ENCODE measurements at places on chromosomes 1 and 21.
A peak's percentile ranks its signal among the peaks of the same experiment; 100 is the strongest.

- DNase-seq, result peak; percentile 25
These were observed 32.3 kb downstream of the CD58 start for GRCh38 chr1:116538544-116538943.

DNA sequence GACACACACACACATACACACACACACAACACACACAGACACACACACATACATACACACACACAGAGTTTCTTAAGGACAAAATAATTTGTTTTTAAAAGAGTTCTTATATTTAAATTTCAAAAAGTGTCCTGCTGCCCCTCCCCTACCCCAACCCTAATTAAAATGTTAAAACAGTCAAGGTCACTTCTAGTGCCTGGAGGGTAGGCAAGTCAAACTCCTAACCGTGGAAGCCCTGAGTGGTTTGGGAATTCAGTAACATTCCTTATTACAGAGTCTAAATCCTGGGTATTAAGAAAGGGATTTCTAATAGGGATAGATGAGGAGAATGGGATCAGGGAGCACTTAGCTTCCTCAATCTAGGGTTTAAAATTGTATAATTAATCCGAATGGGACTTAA is 403.6 kb upstream of the NFIA start:
- no peak for DNase-seq

- DNase-seq, result peak; percentile 30
These were observed 61.5 kb downstream of the CD58 start for GRCh38 chr1:116508984-116509980.

- no peak for DNase-seq
These were observed 32.5 kb upstream of the SLC44A5 start for GRCh38 chr1:75643460-75643859.

GRCh38 chr1:200139661-200140250 is 112.2 kb downstream of the NR5A2 start:
- no peak for DNase-seq

DNA sequence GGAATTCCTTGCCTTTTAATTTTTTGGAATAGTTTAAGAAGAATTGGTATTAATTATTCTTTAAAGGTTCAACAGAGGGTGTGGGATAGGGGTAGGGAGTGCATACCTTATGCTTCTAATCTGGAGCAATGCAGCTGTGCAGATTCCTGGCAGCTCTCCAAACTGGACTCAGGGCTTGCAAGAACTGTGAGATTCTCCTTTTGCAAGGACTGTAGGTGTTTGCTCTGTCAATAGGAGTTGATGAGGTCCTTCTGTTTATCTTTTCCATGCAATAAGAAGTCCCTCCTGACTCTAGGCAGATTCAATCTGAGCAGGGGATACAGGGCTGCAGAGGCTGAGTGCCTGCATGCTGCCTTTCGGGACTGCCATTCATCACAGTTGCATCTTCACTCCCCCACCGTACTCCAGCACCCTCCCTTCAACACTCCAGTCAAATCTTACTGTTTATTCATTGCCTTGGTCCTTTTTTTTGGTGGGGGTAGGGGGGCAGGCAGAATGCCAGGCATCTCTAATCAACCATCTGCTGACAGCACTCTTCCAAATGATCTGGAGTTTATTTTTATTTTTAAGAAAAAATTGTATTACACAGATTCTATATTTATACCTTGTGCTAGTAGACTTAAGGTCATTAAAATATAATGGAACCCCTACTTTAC is 122.3 kb downstream of the DISC1 start:
- DNase-seq, result no peak

DNA sequence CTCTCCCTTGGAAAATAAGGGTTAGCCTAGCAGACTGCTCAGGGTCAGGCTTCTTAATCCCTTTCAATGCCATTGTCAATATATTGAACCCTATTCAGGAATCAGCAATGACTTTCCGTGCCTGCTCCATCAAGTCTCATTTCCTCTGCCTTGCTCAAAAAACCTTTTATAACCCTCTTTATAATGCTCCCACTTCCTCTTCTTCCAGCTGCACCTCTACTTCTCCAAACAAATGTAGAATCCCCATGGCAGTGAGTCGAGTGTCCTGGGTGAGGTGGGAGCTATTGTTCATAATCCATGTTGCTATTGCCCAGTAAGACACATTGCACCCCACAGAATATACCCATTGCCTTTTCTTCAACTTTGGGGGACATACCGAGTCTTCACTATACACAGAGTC is 58.6 kb downstream of the OLIG1 start:
- DNase-seq, result no peak

DNA sequence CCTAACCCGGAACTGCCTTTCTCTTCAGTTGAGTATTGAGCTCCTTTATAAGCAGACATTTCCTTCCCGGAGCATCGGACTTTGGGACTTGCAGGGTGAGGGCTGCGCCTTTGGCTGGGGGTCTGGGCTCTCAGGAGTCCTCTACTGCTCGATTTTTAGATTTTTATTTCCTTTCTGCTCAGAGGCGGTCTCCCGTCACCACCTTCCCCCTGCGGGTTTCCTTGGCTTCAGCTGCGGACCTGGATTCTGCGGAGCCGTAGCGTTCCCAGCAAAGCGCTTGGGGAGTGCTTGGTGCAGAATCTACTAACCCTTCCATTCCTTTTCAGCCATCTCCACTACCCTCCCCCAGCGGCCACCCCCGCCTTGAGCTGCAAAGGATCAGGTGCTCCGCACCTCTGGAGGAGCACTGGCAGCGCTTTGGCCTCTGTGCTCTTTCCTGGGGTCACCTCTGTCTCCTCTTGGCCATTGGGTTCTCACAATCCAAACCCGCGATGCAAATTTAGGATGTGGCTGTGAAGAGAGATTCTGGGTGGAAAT is 3.7 kb downstream of the OLIG2 start:
- DNase-seq, result no peak

DNA sequence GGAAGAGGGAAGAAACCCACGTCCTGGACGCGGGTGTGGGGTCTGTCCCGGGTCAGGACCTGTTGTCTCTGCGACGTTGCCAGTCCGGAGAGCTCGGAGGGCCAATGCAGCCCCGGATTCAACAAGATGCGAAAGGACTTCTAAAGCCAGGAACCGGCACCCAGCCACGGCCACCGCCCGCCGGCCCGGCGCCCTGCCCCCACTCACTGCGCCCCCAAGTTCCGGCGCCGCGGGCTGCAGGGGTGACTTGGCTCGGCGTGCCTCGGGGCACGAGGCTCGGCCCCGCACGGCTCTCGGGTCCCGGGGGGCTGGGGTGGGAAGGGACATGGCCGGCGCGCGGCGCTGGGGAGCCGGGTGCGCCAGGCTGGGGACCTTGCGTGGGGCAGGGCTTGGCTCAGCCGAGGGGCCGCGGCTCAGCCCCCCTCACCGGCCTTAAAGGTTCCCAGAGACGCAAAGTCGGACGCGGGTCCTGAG is 51.8 kb upstream of the H6PD start:
- DNase-seq, result no peak

GRCh38 chr1:3217181-3217641 is 148.2 kb downstream of the PRDM16 start:
- DNase-seq, result no peak

DNA sequence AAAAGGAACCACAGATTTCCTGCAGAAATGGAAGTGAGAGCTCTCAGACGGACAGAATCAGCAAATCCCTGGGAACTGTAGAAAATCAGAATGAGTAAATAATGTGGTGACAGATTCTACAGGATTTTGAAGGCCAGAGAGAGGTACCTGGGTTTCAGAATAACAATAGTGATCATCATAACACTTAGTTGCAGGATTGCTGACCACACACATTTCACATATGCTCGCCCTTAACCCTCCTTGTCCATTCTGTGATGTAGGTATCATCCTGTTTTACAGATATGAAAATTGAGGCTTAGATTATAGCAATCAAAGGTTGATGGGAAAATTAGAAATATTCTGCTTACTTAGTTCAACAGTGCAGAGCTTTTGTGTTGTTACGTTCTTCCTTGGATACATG is 97.9 kb upstream of the HOOK1 start:
- DNase-seq, result no peak

GRCh38 chr1:151935154-151935553 is 25.8 kb upstream of the THEM4 start:
- no peak for DNase-seq

DNA sequence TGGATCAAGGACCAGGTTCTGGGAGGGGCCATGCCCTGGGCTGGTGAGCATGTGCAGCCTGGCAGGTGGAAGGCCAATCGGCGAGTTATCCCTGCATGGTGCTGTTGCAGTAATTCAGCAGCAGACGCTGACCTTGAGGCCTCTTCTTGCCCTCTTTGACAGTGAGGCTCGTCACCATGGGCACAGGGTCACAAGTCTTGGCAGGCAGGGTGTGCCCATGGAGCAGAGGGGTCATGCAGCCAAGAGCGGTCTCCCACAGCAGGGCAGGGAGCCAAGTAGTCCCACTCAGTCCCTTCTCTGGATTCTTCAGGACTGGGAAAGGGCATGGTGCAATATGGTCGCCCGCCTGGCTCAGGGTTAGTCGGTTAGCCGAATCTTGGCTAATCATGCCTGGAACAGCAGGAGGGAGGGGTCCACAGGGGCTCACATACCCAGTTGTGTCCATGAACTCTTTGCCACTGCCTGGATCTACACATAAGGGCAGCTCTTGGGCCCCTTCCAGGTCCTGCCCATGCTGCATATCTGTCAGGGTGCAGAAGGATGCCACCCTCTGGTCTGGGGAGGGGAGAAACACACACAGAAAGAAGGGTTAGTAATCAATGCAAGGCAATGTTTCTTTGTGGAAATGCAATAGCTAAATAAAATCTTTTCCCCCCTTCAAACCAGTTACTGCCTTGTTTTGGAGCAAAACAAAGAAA is 226.8 kb downstream of the SIPA1L2 start:
- DNase-seq, result no peak

- no peak for DNase-seq
These were observed 374.6 kb upstream of the USP24 start for GRCh38 chr1:55589671-55590297.

- no peak for DNase-seq
These were observed 56.4 kb downstream of the KIF26B start for GRCh38 chr1:245211035-245211749.

- no peak for DNase-seq
These were observed 7.6 kb downstream of the CDKN2C start for GRCh38 chr1:50977575-50978143.

- peak; percentile 31 for DNase-seq
These were observed at the start of gene SV2A for GRCh38 chr1:149917571-149918144. Gene SV2A, minus strand, starts transcription at chr1:149917844. Its CDS starts 4,004 bp downstream, at chr1:149913840.

All from activated T-cell treated with anti-CD3 and anti-CD28 coated beads, Interleukin-2, amount 50 U/mL, for 4 hours (primary cell).